Activated CD4-positive, alpha-beta T cell treated with anti-CD3 and anti-CD28 coated beads, Interleukin-2, amount 50 U/mL, for 48 hours (primary cell): ENCODE measurements at places on chromosomes 5 and 9.

GRCh38 chr9:4826417-4827166 is 33.8 kb downstream of the RCL1 start:
- DNase-seq: no peak

- DNase-seq: no peak
Observed at GRCh38 chr9:14021871-14022525, 291.9 kb downstream of the NFIB start.

DNA sequence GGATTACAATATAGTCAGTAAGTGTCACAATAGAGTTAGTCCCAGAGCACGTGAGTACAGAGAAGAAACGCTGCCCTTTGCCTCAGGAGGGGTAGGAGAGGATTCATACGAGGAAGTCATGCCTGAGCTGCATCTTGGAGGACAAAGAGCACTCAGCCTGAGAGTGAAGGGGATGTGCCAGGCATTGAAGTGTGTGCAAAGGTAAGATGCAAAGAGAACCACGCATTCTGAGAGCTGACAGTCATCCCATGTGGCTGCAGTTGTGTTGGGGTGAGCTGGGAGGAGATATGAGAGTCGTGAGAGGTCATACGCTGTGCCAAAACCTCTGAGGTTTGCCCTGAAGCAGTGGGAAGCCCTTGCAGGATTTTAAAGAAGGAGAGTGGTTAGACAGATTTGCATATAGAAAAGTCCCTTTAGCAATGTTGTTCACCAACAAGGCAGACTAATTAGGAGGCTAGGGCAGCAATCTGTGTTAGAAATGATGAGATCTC is 97.5 kb downstream of the PIP5K1B start:
- peak; percentile 54 for DNase-seq

GRCh38 chr5:68126886-68127285 is 88.7 kb upstream of the PIK3R1 start:
- no peak for DNase-seq

DNA sequence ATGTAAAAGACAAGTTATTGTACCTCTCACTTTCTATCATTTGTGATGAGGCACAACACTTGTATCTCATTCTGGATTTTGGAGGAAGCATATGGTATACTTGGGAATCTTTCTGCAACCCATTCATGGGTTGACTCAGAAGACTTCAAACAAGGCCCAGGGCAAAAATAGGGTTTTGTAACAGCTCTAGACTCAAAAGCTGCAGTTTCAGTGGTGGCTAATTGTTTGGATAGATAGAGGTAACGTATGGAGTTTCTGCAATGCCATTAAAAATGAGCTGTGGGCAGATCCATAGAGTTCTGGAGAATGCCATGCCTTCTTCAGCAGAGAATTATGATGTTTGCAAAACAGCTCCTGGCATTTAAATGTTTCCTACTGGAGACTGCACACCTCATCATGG is 279.6 kb upstream of the VLDLR start:
- no peak for DNase-seq

- DNase-seq: no peak
Observed at GRCh38 chr5:126003309-126003708, 419.9 kb upstream of the GRAMD2B start.
